ENCODE measurements at places on chromosomes 7 and 10.

- no peak for DNase-seq
These were observed 31.5 kb downstream of the BTAF1 start for GRCh38 chr10:91955114-91955513.

DNA sequence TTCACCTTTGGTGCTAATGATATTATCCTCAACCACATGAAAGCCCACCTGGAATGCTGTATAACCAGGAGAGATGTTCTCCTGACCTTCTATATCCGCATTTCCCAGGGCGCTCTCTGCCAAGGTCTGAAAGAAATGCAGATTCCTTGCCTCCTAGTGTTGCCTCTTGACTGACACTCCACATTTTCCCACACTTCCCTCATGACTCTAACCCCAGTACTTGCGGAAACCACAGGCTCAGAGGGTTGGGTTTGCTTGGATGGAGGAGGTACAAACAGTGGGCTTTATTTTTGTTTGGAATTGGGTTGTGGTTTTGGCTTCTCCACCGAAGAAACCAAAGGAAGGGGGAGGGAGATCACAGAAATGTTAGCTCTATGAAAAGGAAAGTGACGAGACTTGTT is 222.9 kb upstream of the CELF2 start:
- no peak for DNase-seq

DNA sequence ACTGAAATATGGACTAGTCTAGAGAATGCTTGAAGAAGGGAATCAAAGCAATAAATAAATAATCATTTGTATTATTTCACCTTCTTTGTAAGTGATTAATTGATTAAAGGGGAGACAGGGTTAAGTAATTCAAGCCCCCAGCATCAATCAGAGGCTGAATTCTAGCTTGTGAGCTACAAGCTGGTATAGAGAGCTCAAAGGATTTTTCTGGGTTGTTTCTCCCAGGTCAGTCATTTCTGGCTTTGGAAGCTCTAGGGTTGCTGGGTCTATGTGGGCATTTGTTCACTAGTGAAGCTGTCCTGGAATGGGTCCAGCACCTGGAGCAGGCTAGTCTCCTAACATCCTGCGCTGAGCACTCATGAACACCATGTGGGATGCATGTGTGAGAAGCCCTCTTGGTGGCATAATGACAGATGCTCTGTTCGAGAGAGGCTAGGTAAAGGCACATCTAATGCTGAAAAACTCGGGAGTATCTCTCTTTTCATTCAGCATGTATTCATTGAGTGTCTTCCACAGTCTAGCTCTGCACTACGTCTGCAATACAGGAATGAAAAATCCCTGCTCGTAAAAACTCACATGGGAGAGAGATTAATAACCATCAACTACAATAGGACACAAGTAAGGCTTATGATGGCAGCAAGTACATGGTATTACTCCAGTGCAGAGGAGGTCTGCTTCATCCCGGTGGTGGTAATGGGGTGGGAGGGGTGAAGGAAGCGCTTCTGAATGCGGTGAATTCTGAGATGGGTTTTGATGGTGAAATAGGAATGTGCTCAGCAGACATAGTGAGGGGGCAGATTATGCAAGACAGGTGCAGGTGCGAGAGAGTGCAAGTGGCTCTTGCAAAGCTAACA is 68.0 kb upstream of the NRP1 start:
- no peak for DNase-seq

DNA sequence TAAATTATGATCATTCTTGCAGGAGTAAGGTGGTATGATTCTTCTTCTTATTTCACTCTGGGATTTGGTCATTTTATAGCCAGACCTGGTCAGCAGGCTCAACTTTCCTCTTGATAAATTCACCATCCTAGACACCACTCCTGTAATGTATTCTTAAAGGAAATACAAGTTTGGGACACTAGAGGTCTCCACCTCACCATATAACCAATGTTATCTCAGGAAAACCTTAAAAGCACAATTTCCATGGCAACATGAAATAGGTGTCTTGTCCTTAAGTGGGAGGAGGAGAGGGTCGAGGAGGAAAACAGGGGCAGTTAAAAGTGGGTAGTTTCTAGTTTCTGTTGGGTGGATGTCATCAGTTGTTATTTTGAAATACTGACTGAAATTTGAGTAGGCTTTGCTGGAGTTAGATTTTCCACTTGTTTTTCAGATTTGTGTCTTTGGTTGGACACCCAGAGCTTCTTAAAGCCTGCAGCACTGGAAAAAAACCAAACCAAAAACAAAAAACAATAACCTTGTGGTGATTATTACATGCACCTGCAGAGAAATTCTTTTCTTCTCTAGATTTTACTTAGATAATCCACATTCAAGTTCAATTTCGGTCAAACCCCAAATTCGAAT is 163.1 kb downstream of the PRKCQ start:
- no peak for DNase-seq

- no peak for DNase-seq
These were observed 17.3 kb upstream of the ADARB2 start for GRCh38 chr10:1754506-1755153.

DNA sequence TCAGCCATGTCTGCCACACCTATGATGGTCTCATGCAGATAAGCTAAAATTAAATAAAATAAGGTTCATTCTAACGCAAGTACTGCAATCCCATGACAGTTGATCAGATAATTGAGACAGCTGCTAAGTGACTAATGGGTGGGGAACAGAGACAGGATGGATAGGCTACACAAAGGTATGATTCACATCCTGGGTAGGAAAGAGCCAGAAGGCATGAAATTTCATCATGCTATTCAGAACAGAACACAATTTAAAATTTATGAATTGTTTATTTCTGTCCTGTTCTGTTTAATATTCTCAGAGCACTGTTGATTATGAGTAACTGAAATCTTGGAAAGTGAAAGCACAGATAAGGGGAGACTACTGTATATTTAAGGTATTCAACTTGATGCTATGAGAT is 381.8 kb upstream of the SORCS1 start:
- DNase-seq = no peak

DNA sequence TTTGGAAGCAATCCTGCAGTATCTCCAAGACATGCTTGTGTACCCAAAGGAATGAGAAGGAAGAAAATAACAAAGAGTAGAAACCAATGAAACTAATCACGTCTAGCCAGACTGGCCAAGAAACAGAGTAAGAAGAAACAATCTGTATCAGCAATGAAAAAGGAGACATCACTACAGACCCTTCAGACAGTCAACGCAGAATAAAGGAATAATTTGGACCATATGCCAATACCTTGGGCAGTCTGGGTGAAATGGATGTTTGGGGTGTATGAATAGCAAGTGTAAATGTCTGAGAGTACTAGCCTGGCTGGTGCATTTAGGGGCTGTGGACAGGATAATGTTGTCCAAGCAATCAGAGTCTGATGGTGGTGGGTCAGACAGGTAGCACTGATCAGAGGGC is 61.1 kb downstream of the SLC29A4 start:
- DNase-seq = no peak

- DNase-seq = no peak
These were observed 20.2 kb downstream of the CREB3L2 start for GRCh38 chr7:137981668-137982067.

- no peak for DNase-seq
These were observed 4.5 kb downstream of the GPRIN2 start for GRCh38 chr10:46551701-46552525.

- DNase-seq = no peak
These were observed 26.7 kb upstream of the TARP start for GRCh38 chr7:38300175-38300574.

DNA sequence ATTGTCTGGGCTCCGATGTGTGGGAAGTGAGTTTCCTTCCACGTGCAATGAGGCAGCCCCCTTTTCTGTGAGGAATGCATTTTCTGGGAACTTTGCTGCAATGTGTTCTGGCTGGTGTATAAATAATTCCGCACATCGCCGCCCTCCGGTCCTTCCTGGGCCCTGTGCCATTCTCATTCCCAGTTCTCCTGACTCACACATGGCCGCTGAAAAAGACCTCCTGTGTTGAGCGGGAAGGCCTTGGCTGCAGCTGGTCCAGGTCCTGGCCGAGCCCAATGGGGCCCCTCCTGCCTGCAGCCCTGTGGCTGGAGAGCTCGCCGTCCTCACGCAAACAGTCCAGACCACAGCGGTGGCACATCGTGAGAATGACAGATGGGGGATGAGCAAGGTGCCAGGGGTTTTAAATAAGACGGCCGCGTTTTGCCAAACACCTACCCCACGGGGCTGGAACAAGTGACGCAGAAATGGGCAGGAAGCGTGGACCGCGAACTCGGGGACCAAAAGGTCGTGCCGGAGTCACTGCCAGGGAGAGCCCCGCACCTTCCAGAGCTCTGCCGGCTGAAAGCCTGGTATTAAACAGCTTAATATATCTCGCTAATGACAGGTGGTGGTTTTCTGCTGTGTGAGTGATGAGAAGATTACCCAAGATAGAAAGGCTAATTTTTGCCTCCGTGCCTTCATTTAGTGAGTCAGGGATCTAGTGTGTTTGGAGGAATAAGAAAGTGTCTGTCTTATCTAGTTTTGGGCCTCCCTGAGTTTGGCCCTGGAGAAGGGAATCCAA is 37.0 kb downstream of the FAM20C start:
- DNase-seq = no peak

GRCh38 chr7:609365-609764 is 89.7 kb upstream of the PDGFA start:
- no peak for DNase-seq

GRCh38 chr7:92753614-92754013 is 82.8 kb downstream of the CDK6 start:
- no peak for DNase-seq

DNA sequence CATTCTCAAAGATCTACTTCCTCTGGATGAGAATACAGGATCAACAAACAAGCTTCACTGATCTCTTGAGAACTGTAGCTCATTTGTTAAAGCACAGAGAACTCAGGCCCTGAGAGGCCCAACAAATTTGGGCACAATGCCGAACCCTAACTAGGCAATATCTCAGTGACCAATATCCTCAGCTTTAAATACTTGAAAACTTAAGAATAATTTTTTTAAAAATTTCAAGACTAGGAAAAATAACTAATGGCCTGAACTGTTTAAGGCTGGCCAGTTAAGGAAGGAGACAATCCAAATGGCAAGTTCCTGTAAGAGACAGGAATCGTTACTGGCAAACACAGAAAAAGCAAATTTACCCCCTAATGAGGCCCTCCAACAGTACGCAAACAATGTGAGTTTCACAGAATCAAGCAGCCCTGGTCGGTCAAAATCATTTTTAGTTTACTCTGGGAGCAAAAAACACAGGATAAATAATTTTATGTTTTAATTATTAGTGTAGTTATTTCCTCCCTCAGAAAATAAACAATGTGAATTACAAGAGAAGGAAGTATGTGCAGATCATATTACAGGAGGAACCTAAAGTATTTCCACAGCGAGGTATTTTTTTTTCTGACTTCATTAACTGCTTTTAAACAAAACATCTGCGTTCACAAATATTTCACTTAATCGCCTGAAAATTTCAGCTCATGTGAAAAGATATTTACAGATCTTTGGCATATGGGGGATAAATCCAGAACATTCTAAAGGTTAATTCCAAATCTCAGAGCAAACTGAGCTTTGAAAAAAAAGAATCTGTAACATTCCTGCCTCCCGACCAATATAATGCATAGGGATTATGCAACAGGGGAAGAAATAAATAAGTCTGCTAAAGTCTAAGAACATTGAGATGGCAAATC is 39.5 kb downstream of the NT5C2 start:
- no peak for DNase-seq

DNA sequence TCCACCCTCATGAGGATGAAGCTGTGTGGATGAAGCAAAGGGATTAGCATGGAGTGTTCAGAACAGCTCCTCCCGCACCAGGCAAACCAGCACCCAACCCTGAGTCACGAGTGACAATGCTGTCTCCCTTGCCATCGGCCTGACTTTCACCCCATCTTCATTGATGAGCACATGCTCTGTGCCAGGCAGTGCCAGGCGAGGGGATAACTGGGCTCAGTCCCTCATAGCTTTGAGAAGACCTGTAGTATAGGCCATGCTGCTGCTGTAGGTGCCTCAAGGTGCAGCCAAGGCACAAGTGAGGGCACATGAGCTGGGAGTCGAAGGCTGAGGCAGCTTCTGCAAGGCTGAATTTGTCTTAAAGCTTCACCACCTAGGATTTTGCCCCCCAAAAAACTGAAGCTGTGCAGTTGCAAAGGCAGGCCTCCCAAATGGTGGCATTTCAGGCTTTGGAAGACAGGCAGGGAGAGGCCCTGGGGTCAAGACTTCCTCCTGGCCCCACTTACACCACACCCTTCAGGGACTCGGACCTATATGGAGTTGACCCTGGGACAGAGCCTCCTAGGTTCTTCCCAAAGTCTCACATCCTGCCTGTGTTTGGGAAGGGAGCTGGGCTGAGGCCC is 54.2 kb upstream of the GDF10 start:
- DNase-seq = no peak

Data from NCI-H1436 treated with DMSO at 0.1 percent for 48 hours (cell line).